Activated T-helper 1 cell treated with anti-CD3 and anti-CD28 coated beads, Interleukin-2, amount 50 U/mL, for 16 hours (primary cell): ENCODE measurements at places on chromosomes 4 and X.
A peak's percentile ranks its signal among the peaks of the same experiment; 100 is the strongest.

GRCh38 chr4:141614878-141615586, 21.4 kb upstream of the IL15 start:
- DNase-seq: no peak

GRCh38 chr4:184099000-184099399, 118.7 kb downstream of the ENPP6 start:
- DNase-seq: no peak

GRCh38 chr4:10281996-10282395, 165.4 kb upstream of the WDR1 start:
- DNase-seq: no peak

DNA sequence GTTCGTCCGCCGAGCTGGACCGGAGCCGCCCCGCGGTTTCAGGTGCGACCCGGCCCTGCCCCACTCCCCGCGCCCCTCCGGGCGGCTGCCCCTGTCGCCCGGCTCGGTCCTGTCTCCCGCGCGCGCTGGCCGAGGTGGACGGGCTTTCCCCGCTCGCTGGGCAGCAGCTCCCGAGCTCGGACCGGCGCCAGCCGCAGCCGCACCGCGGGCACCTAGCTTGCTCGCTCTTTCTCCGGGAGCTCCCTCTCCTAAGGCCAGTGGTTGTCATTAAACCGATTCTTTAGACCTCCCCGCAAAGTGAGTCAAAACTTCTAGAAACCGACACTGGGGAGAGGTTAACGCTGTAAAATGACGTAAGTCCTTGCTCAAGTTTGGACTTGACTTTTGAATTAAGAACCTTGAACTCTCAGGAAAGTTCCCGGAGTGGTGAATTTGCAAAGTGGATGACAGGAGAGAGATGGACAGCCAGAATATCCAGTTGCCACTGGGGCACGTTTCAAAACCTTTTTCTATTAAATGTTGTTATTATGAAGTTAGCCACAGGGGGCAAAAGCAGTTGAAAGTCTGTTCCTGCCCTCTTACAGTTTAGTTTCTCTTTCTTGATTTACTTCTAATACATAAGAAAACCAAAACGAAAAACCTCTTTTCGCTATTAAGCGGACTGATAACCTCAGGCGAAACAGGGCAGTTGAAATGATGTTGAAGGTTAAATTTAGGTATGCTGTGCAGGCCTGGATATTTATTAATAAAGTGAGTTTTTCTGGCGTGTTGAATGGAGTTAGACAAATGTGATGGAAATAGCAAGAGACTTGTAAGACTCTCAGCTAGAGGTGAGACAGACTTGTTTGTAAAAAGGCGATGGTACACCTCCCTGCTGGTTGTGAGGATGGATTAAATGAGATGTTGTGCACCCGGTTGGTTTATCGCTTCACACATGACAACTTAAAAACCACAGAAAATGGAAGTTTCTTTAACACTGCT, 847 bp downstream of the PI4K2B start:
- DNase-seq: peak; percentile 4

DNA sequence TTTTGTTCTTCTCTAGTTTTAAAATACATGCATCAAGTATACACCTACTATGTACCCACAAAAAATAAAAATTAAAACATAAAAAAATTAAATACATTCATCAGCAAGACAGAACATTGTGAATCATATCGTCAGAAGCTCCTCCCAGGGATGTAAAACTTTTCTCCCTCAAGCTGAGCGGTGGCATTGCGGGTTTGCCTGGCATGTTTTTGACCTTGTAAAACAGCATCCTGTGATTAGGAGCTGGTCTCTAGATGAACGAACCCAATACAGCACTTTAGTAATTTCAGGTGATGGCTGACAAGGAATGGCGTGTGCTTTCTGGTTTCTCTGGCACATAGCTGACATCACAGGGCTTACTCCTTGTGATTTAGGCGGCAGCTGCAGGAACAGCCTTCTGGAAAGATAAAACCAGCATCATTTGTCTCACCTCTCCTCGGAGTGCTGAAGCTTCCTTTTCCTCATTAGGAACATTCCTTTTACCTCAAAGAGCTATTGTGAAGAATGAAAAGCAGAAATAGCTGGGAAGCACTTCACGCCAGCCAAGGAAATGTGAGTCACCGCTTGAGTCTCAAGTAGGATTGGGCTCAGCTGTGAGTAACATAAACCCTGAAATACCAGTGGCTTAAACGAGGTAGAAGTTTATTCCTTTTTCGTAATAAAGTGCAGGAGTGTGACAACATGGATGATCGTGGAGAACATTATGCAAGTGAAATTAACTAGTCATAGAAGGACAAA, 44.3 kb downstream of the NYX start:
- no peak for DNase-seq

DNA sequence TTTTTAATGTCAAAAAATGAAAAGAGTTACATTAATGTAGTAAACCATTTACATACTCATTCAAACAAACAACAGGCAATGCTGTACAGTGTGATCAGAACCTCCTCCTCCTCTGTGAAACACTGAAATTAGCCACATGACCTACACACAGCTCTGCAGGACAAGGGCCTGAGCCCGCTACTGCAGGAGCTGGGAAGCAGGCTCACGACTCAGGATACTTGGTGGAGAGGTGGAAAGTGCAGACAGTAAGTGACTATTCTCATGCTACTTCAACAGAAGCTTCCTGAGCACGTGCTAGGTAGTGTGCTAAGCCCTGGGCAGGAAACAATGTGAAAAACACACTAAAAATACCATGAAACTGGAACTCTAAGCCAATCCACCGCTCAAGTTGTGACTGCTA, 56.8 kb downstream of the TAPT1 start:
- no peak for DNase-seq
